ENCODE measurements at places on chromosomes 1 and 21.

GRCh38 chr1:237119091-237119490 is 77.1 kb downstream of the RYR2 start:
- no peak for DNase-seq

DNA sequence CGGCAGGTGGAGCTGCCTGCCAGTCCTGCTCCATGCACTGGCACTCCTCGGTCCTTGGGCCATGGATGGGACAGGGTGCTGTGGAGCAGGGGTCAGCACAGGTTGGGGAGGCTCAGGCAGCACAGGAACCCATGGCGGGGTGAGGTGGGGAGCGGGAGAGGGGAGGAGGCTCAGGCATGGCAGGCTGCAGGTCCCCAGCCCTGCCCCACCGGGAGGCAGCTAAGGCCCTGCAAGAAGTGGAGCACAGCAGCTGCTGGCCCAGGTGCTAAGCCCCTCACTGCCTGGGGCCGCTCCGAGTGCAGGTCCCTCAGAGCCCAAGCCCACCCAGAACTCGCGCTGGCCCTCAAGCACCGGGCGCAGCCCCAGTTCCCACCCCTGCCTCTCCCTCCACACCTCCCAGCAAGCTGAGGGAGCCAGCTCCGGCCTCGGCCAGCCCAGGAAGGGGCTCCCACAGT is 691 bp upstream of the GBP5 start:
- DNase-seq, result no peak

DNA sequence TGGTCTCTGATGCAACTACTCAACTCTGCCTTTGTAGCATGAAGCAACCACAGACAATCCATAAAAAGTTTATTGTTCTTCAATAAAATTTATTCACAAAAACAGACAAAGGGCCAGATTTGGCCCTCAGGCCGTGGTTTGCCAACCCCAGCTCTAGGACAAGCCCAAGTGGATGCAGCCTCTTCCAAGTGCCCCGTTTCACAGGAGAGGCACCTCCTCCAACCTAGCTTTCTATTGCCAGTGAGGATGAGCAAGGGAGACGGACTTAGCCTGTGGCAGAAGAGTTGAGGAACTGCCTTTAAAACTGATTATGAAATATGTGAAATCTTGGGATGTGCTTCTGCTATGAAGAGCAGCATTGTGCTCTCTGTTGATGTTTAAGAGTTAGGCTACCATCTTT is 105.4 kb downstream of the PSMG1 start:
- no peak for DNase-seq

GRCh38 chr1:36542024-36542961 is 59.6 kb upstream of the CSF3R start:
- DNase-seq, result no peak

GRCh38 chr1:227735539-227736285 is 477 bp downstream of the SNAP47 start:
- DNase-seq, result no peak

DNA sequence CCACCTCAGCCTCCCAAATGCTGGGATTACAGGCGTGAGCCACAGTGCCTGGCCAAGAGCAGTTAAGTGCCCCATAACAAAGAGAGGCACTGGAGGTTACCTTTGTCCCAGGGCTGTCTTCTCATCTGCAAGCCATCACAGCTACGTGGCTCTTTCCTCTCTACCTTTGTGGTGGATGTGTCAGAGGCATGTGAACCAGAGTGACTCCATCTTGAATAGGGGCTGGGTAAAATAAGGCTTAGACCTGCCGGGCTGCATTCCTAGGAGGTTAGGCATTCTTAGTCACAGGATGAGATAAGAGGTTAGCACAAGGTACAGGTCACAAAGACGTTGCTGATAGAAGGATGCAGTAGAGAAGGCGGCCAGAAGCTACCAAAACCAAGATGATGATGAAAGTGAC is 59.4 kb upstream of the POU2F1 start:
- DNase-seq, result no peak

DNA sequence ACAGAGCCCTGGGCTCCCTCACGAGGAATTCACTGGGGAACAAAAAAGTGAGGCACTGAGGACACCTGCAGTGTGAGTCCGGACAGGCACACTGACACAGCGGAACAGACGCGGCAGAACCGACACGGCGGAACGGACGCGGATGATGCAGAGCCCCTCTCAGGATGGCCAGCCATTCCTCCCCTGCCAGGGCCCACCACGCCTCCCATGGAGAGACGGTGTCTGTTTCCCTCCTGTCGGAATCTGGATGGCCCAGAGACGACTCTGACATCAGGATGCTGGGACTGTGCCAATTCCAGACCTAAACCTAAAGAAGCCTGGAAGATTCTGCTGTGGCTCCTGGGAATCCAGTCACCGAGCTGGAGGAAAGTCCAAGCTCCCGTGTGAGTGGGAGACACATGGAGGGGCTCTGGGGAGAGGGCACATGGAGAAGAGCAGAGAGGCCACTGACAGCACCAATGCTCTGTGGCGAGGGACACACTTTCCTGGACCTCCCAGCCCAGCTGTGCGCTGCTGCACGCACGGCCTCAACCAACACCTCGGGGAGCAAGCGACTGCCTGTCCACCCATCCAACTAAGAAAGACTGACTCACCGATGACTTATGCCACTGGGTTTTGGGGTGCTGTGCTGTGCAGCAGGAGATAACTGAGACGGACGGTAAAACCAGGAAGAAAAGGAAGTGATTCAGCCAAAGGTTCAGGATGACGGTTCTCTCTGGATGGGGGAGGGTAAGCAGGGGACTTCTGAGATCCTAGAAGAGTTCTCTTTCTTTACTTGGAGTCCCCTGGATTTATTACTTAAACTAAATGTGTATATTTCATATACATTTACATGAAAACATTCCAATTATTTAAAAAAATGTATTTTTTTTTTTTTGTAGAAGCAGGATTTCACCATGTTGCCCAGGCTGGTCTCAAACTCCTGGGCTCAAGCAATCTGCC is 23.3 kb downstream of the ZBTB17 start:
- no peak for DNase-seq

DNA sequence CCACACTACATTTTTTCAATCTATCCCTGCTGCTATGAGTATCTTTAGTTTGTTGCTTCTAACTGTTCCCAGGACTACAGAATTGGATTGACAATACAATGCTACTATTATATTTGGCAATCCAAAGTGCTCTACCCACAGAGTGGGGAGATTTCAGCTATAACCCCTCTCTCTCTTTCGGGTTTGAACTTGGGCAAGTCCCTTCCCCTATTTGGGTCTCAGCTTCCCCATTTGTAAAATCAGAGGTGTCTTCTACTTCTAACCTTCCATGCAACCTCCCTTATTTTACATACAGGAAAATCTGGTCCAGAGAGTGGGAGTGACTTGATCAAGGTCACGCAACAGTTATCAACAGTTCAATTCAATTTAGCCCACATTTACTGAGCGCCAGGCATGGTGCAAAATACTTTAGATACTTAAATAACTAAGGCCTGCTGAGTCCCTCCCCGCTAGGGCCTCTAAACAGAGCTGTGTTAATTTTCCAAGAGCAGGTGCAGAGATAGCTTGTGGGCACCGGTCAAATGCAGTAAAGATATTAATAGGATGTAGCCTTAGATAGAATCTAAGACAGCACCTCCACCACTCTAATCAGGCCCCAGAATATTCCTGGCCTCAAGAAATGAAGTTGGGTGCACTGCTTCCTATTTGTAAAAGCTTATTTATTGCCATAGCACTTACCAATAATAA is 9.4 kb upstream of the GPX7 start:
- no peak for DNase-seq

Data from activated T-cell treated with anti-CD3 and anti-CD28 coated beads for 4 hours (primary cell).